ENCODE measurements at places on chromosomes 4 and X. TPM values are rescaled to one million over a fixed set of nuclear protein-coding genes. Genes with fewer than 3 reads are reported as not detected.

- no peak overlapping the region for H3K27ac ChIP-seq
- no peak for DNase-seq
- H3K4me1 ChIP-seq = no peaks in the 10 kb centered on the region
- no peak overlapping the region for H3K4me3 ChIP-seq
Observed at GRCh38 chr4:84501202-84501503, 2.1 kb upstream of the NKX6-1 start.

DNA sequence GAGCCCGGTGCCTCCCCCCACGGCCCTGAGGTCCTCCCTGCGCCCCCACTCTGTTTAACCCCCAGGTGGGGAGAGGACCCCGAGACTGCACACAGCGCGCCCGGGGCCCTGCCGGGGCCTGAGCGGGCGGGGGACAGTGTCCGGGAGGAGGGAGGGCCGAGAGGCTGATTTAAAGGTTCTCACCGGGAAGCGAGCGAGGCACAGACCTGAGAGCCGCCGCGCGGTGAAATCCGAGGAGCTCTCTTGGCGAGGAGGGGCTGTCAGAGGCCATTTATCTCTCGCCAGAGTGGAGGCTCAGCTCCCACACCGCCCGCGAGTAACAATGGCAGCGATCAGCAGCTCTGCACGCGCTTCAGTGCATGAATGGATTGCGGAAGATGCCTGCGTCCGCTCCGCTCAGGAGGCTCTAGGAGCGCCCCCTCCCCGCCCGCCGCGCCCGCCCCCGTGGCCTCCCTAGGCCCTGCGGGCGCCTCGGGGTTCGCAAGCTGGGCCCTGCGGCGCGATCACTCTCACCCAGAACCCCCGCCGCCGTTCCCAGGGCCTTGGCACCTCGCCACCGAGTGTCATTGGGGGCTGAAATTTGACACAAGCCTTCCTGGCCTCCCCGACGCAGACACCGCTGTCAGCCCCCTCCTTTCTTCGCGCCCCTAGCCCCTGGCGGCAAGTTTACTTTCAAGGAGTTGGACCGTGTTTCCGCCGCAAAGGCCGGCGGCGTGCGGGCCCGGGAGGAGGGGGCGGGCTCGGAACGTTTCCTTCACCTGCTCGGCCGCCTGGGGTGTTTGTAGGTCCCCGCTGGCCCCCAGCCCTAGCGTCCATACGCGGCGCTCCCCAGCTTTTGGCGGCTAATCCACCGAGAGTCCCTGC, 48.7 kb upstream of the BCOR start:
- no peak overlapping the region for H3K27ac ChIP-seq
- DNase-seq = no peak
- H3K4me3 ChIP-seq = peak overlapping the region; percentile 37
- no peaks in the 10 kb centered on the region for H3K36me3 ChIP-seq
- H3K4me1 ChIP-seq = no peaks in the 10 kb centered on the region
- no peaks in the 10 kb centered on the region for H3K27me3 ChIP-seq

DNA sequence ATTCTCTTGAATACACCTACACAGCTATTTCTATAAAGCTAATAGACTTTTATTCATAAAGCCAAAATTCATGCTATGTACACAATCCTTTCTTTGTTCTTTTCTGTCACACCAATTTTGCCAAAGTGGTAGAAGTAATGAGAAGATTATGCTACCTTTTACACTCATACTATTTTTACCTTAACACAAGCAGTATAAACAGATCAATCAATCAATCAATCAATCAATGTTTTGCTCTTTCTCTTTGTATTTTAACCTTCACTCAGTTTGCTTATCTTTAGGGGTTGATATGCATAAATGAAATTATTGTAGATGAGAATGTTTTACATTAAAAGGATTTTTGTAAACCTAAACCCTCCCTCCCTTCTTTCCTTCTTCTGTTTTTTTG, 878.6 kb downstream of the RAPGEF2 start:
- no peak for DNase-seq
- H3K27ac ChIP-seq = no peak overlapping the region
- H3K4me1 ChIP-seq = no peaks in the 10 kb centered on the region
- no peaks in the 10 kb centered on the region for H3K27me3 ChIP-seq

GRCh38 chrX:40063555-40063954, 34.2 kb downstream of the BCOR start:
- no peak overlapping the region for H3K4me3 ChIP-seq
- H3K27ac ChIP-seq = no peak overlapping the region
- DNase-seq = no peak
- H3K27me3 ChIP-seq = no peaks in the 10 kb centered on the region

GRCh38 chr4:179124957-179125356, 1682.7 kb upstream of the AGA start:
- H3K27ac ChIP-seq = no peak overlapping the region
- H3K27me3 ChIP-seq = no peaks in the 10 kb centered on the region
- no peak for DNase-seq

GRCh38 chr4:15400981-15401671, 26.7 kb upstream of the C1QTNF7 start:
- H3K27ac ChIP-seq = peak overlapping the region; percentile 28
- H3K36me3 ChIP-seq = no peaks in the 10 kb centered on the region
- no peaks in the 10 kb centered on the region for H3K4me1 ChIP-seq
- no peaks in the 10 kb centered on the region for H3K27me3 ChIP-seq
- no peak overlapping the region for H3K4me3 ChIP-seq

- no peaks in the 10 kb centered on the region for H3K36me3 ChIP-seq
- no peak overlapping the region for H3K27ac ChIP-seq
- peaks cover 6% of the 10 kb centered on the region for H3K4me1 ChIP-seq
- H3K4me3 ChIP-seq = no peak overlapping the region
Observed at GRCh38 chr4:7323872-7324650, 110.7 kb downstream of the PSAPL1 start.

Gene PACRGL
- 12.1 TPM for total RNA-seq

Gene GATA1
- total RNA-seq = not detected

Gene P2RY8
- 1.3 TPM for total RNA-seq

Gene ETDA
- total RNA-seq = not detected

Data from right atrium auricular region (tissue), 2 donors.